ENCODE measurements at places on chromosomes 3 and 15. TPM values are rescaled to one million over a fixed set of nuclear protein-coding genes. Genes with fewer than 3 reads are reported as not detected.

The LCTL gene
- not detected for total RNA-seq

The GOLGA6D gene
- total RNA-seq, result not detected

The PIERCE2 gene
- total RNA-seq, result 2.6 TPM

The IGSF10 gene
- 2.5 TPM for total RNA-seq

The GPR149 gene
- total RNA-seq, result not detected

The HDDC3 gene
- total RNA-seq, result 11.5 TPM

The KLHL40 gene
- 38.8 TPM for total RNA-seq

The SLC28A2 gene
- total RNA-seq, result 0.23 TPM

The CX3CR1 gene
- total RNA-seq, result 5.3 TPM

The SEMA3B gene
- 70.1 TPM for total RNA-seq

The RFC4 gene
- total RNA-seq, result 19.0 TPM

The P3H2 gene
- 73.9 TPM for total RNA-seq

The ADAMTS7 gene
- 37.3 TPM for total RNA-seq

The NOP10 gene
- 125 TPM for total RNA-seq

The MME gene
- total RNA-seq, result 160 TPM

The SLC33A1 gene
- total RNA-seq, result 37.5 TPM

The ITIH1 gene
- 0.41 TPM for total RNA-seq

The LIPH gene
- total RNA-seq, result 1.9 TPM

The CAV3 gene
- 42.2 TPM for total RNA-seq

The LRRC31 gene
- total RNA-seq, result not detected

The GPD1L gene
- total RNA-seq, result 43.2 TPM

The HTR3E gene
- not detected for total RNA-seq

The NOX5 gene
- total RNA-seq, result 0.23 TPM

The SLC9C1 gene
- total RNA-seq, result 1.5 TPM

The VPS8 gene
- 150 TPM for total RNA-seq

The NR2F2 gene
- 184 TPM for total RNA-seq

The HES1 gene
- 91.4 TPM for total RNA-seq

The SEMA6D gene
- total RNA-seq, result 40.2 TPM

The DPPA2 gene
- total RNA-seq, result 0.41 TPM

The NTRK3 gene
- total RNA-seq, result 27.2 TPM

The TRH gene
- total RNA-seq, result 0.35 TPM

The ATP13A5 gene
- not detected for total RNA-seq

The CDHR4 gene
- total RNA-seq, result 0.35 TPM

The CYP1A1 gene
- total RNA-seq, result not detected

The WDR76 gene
- 8.8 TPM for total RNA-seq

The NLGN1 gene
- total RNA-seq, result 5.4 TPM

The GABRA5 gene
- total RNA-seq, result 0.06 TPM

The SLC2A2 gene
- 15.0 TPM for total RNA-seq

Data from metanephros (tissue), 2 donors.